ENCODE measurements at places on chromosomes 2 and 18.
A peak's percentile ranks its signal among the peaks of the same experiment; 100 is the strongest.

DNA sequence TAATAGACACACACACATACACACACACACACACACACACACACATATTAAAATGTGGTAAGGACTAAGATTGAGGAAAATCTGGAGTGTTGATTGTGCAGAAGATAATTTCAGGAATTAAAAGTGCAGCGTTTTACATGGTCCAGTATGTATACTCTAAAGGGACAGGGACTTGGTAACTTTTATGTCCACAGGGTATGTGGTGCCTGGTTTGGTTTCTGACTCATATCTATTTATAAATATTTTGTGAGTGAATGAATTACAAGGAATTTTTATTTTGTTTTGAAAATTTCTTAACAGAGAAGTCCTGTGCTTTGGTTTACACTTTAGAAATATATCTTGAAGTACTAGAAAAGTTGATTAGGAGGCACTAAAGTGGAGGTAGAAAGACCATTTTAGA is 287.7 kb upstream of the NXPH2 start:
- DNase-seq = no peak

DNA sequence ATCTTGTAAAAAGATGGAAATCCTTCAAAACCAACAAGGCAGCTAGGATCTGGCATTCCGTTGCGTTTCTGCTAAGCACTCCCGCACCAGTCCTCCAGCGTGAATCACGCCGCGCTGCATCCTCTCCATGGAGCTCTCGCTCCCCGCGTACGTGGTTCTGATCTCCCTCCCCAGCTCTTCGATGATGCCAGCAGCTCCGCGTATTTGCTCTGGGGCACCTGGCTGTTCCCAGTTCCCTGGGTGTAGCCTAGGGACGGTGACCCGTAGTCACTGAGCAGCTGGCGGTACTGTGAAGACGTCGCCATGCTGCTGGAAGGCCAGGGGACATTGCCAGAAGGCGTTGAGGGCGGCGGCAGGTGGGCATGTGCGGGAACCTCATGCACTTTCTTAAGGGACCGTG is 407.5 kb downstream of the RNF144A start:
- no peak for DNase-seq

GRCh38 chr2:31137211-31138036 is 816 bp downstream of the GALNT14 start:
- no peak for DNase-seq

- DNase-seq = no peak
These were observed 495.8 kb downstream of the NRXN1 start for GRCh38 chr2:50535971-50536759.

GRCh38 chr2:111246620-111247061 is 125.9 kb downstream of the BCL2L11 start:
- no peak for DNase-seq

DNA sequence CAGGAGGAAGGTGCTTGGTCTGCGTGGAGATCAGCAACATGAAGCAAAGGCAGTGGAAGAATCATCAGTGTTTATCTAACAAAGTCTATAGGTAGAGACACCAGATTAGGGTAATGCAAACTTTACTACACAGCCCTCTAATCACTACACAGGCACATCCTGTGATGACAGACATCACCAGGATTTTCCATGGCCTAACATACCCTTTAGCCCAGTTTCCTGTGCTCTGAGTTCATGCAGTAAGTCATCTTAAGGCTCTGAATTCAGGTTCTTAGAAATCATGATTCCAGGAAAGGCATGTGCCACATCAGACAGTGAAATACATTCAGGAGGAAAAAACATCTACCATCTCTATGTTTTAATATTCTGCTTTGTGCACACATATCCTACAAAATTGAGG is 708.5 kb upstream of the SLC8A1 start:
- DNase-seq = no peak

DNA sequence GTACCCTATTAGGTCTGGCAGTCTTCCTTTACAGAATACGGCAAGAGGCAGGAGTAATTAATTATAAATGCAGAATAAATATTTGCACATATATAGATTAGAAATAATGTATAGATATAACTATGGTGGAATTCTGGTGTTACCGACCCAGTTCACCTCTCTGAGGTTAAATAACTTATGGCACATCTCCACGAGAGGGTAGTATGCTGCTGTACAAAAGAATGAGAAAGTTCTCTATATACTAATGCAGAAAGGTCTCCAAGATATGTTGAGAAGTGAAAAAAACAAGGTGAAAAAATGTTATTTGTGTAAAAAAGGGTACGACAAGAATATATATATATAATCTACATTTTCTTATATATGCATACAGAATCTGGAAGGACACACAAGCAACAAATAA is 40.8 kb downstream of the MC2R start:
- no peak for DNase-seq

- DNase-seq = no peak
These were observed 369.6 kb downstream of the FBXO15 start for GRCh38 chr18:73778032-73778359.

- DNase-seq = peak; percentile 12
These were observed 18.6 kb upstream of the KCNG2 start for GRCh38 chr18:79779021-79779699.

- no peak for DNase-seq
These were observed 207.0 kb upstream of the RAB12 start for GRCh38 chr18:8402237-8402636.

DNA sequence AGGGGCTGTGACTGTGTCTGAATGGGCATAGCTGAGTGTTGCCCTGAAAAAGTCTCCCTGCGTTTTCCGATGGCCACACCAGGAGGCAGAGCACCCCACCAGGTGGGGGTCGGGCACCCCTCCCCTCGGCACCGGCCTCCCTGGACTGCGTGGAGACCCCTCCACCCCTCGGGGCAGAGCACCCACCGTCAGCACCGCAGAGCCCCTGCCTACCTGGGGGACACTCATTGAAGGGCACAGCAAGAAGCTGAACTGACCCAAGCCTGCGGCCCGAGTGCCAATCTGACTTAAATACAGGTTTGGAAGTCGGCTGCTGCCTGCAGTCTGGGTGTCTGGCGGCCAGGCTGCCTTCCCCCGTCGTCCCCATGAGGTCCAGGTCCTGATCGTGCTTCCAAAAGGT is 69.9 kb downstream of the KCNG2 start:
- DNase-seq = no peak

- DNase-seq = no peak
These were observed 22.4 kb downstream of the NLRC4 start for GRCh38 chr2:32242331-32242730.

- no peak for DNase-seq
These were observed 54.2 kb upstream of the ITGB6 start for GRCh38 chr2:160254189-160254762.

- no peak for DNase-seq
These were observed 194.1 kb upstream of the GLI2 start for GRCh38 chr2:120541553-120541932.

- no peak for DNase-seq
These were observed 30.5 kb downstream of the ANO7 start for GRCh38 chr2:241219030-241219382.

DNA sequence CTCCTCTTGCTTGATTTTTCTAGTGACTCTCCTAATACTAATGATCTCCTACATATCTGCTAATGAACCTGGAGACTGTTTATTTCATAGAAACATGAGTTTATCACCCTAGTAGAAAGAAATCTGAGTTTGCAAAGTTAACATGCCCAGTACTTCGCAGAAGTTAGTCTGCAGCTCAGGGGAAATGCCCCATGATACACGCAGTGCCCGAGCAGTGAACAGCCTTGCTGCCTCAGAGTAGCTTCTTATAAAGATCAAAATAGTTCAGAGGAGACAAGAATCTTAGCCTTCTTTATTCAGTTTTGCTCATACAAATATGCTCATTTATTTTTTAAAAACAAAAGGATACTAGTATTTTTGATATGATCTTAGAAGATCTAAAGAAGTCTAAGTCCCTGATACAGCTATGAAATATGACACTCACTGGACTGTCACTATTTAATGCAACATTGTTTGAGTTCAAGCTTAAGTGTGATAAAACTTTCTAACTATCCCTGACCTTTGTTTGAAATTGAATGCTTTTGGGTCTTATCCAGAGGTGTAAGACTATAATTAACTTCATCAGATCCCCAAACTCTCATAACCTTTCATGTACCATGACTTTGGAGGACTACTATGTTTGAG is 20.5 kb downstream of the FRZB start:
- no peak for DNase-seq

GRCh38 chr18:41906528-41907146 is 48.4 kb upstream of the PIK3C3 start:
- DNase-seq = no peak

- DNase-seq = no peak
These were observed 910.4 kb upstream of the GYPC start for GRCh38 chr2:125745514-125745913.

- DNase-seq = no peak
These were observed 7.2 kb downstream of the SLC30A6 start for GRCh38 chr2:32172870-32173269.

DNA sequence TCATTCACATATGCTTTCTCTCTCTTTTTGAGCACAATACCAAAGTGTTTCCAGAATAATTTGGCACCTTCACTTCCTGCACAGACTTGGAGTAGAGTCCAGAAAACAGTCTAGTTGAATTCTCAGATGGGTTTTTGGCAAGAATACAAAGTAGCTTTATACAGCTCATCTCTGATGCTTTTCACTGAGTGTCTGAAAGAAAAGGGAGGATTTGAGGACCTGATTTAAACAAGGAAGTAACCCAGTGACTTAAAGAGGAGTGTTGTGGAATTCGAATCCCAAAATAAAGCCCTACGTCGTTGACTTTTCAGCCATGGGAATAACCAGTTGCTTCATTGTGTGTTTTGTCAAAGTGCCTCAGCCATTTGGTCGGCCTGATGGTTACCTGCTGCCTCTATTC is 31.8 kb downstream of the METAP1D start:
- no peak for DNase-seq

DNA sequence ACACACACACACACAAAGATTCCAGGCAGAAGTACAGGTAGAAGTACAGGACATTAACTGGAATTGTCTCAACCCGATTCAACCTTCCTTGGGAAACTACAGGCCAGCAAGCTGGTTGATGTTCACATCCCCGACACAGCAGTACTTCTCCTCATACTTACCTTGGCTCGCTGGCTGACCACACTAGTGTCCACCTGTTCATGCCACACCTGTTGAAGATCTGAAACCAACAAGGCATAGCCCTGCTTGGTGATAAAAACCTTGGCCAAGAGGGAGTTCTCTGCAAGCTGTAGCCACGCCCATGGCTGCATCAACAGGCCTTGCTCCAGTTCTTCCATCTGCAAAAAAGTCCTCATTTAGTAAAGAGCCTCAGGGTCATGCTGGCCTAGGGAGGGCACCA is 2.6 kb downstream of the NHEJ1 start:
- DNase-seq = no peak

DNA sequence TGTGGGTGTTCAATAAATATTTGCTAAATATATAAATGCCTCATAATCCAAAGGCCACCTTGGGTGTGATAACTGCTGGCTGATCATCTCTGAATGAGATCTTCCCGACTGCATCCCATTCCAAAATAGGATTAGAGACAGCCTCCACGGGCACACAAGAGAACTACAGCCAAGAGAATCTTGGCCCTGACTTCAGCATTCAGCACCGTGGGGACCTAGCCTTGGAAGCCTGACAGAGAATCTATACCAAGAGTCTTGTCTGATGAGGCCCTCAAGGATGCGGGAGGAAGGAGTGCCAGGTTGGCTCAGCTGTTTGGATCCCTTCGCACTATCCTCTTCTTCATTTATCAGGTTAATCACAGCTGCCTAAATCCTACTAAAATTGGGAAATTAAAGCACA is 85.8 kb downstream of the RBM43 start:
- no peak for DNase-seq

DNA sequence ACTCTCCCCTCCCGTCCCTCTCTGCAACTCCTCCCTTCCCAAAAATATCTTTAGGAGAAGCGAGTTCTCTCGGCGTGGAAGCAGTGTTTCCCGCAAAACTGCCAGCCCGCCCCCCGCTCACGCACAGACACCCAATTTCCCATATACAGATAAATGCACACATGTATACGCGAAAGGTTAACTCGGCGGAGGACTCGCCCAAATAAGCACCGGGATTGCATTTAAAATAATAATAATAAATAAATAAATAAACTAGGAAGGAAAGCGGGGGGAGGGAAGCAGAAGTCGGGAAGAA is 70.0 kb upstream of the PSMD14 start:
- no peak for DNase-seq

DNA sequence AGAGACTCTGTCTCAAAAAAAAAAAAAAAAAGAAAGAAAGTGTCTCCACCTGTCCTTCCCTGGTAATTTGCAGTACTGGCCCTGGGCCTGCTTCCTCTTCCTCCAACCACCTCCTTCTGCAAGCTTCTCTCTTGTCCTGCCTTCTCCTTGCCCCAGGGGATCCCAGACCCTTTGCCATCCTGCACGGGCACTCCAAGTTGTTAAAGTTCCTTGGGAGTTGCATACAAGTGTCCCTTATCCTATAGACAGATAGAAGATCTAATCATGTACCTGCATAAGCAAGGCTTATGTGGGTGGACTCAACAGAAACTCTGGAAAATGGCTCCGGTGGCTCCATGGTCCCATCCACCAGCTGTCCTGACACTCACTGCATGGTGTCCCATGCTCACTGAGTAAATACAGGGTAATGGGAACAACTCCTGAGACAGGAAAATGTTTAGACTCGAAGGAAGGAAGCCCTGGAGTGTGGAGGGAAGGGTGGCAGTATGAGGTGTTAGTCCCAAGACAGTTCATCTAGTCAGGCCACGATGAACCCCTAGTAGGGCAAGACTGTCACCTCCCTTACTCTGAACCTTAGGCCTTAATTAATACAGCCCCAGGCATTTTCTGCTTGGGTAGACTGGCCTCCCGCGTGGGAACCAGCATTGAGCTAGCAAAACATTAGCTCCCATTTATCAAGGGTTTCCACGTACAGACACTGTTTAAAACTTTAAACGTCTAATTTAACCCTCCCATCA is 17.1 kb downstream of the ODC1 start:
- DNase-seq = no peak

GRCh38 chr18:54251606-54252390 is 17.5 kb upstream of the POLI start:
- DNase-seq = no peak

DNA sequence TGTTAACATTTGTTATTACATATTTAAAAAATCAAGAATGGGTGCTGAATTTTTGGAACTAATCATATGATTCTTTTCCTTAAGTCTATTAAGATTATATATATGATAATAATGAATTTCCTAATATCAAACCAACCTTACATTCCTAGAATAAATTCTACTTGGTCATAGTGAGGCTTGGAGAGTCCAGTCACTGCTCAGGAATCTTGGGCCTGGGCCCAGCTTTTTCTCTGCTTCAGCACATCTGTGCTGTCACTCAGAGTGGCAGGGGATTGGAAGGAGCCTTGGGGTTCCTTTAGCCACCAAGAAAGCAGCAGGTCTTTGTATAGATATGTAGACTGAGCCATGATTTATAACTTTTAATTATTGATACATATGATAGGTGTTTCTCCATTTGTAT is 19.9 kb upstream of the ZAP70 start:
- no peak for DNase-seq

DNA sequence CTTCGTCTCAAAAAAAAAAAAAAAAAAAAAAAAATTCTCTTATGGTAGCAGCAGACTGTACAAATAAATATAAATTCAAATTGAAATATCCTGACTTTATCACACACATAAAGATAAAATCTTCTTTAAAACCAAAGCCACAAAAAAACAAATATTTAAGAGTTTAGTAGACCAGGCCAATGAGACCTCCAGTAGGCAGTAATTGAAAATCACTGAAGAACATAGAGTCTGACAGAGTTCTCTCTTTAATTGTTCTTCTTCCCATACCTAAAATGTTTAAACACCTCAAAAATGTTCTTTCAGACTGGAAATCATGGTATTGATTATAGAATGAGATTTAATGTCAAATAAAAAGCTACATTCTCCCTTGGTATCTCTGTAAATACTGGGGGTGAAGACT is 20.8 kb downstream of the PRPF40A start:
- DNase-seq = no peak
